Thyroid gland (tissue), 4 donors: ENCODE measurements at places on chromosomes 13 and 19. TPM values are rescaled to one million over a fixed set of nuclear protein-coding genes. Genes with fewer than 3 reads are reported as not detected.

DNA sequence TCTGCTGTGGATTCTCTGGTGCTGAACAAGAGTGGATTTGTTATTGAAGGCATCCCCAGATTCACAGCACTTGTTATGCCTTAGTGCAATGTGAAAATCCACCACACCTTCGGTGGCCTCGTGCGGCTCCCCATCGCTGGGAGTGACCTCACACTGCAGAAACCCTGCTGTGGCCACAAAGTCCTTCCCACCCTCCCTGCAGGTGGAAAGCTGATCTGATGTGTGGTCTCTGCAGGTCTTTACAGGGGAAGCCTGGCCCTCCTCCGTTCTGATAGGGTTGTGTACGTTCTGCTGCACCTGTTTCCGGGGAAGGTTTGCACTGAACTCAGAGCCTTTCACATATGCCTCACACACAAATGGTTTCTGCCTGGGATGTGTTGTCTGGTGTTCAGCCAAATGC, 5.0 kb downstream of the ZNF792 start:
- peaks cover 31% of the 10 kb centered on the region for H3K36me3 ChIP-seq
- H3K27me3 ChIP-seq: no peaks in the 10 kb centered on the region
- H3K27ac ChIP-seq: no peak overlapping the region
- peaks cover 15% of the 10 kb centered on the region for H3K4me1 ChIP-seq
- H3K4me3 ChIP-seq: no peak overlapping the region

GRCh38 chr19:28130066-28130511, 1082.9 kb downstream of the UQCRFS1 start:
- DNase-seq: no peak
- no peaks in the 10 kb centered on the region for H3K27me3 ChIP-seq
- H3K4me1 ChIP-seq: no peaks in the 10 kb centered on the region
- no peaks in the 10 kb centered on the region for H3K36me3 ChIP-seq

GRCh38 chr13:110400786-110401533, 93.9 kb downstream of the COL4A2 start:
- peaks cover 65% of the 10 kb centered on the region for H3K4me1 ChIP-seq
- H3K36me3 ChIP-seq: no peaks in the 10 kb centered on the region
- no peak overlapping the region for H3K27ac ChIP-seq
- H3K27me3 ChIP-seq: no peaks in the 10 kb centered on the region
- H3K4me3 ChIP-seq: no peak overlapping the region

DNA sequence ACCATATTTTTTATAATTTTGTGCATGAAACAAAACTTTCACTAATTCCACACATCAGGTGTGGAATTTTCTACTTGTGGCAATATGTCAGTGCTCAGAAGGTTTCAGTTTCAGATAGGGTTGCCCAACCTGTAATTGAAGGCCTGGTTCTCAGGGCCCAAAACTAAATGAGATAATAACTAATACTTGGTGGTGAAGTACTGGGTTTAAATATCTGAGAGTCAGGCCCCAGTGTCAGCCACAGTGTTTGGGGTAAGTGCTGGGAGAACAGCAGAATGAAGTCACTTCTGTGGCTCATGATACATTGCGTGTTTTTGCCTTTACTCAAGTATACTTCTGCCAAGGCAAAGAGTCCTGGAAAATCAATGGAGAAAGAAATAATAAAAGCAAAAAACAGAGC, 5.6 kb downstream of the SAFB start:
- peaks cover 27% of the 10 kb centered on the region for H3K4me1 ChIP-seq
- no peak overlapping the region for H3K27ac ChIP-seq
- H3K27me3 ChIP-seq: no peaks in the 10 kb centered on the region

- H3K4me3 ChIP-seq: no peak overlapping the region
- H3K27ac ChIP-seq: no peak overlapping the region
- DNase-seq: no peak
- peaks cover 13% of the 10 kb centered on the region for H3K4me1 ChIP-seq
- no peaks in the 10 kb centered on the region for H3K27me3 ChIP-seq
Observed at GRCh38 chr19:33189453-33189852, 4.7 kb upstream of the LRP3 start.

- H3K27me3 ChIP-seq: no peaks in the 10 kb centered on the region
- H3K27ac ChIP-seq: no peak overlapping the region
- H3K4me1 ChIP-seq: no peaks in the 10 kb centered on the region
- H3K36me3 ChIP-seq: no peaks in the 10 kb centered on the region
Observed at GRCh38 chr13:97932036-97932435, 21.4 kb upstream of the IPO5 start.

DNA sequence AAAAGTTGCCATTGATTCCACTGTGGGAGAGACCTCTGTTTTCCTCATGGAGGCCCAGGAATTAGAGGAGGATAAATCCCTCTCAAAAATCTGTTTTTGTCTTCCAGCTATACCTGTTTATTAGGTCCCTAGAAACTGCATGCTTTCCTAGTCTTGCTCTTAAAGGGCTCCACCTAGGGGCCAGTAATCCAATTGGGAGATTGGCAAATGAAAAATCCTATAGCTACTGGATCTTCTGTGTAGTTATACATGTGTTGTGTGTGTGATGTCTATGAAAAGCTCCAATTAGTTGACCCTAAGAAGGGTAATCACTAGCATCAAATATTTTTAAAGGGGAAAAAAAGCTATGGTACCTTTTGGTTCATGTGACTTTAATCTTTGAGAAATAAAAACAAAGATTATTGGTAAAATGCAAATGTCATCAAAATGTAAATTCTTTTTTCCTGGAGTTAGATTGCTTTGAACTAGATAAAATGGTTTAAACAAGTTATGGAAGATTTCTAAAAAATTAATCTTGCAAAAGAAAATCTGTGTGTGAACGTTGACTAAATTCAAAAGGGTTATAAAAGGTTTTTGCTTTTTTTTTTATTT, 63.4 kb upstream of the C1QTNF9B start:
- no peaks in the 10 kb centered on the region for H3K4me1 ChIP-seq
- H3K36me3 ChIP-seq: no peaks in the 10 kb centered on the region
- H3K4me3 ChIP-seq: no peak overlapping the region
- no peaks in the 10 kb centered on the region for H3K27me3 ChIP-seq
- H3K27ac ChIP-seq: no peak overlapping the region
- DNase-seq: no peak

Gene C19orf67
- not detected for total RNA-seq

Gene LMTK3
- 3.7 TPM for total RNA-seq

Gene ZNF333
- 24.3 TPM for total RNA-seq

Gene IGFL1
- total RNA-seq: not detected

Gene FXYD3
- total RNA-seq: not detected

Gene RGCC
- total RNA-seq: 162 TPM

Gene PCDH20
- total RNA-seq: 0.83 TPM

Gene KCTD4
- total RNA-seq: not detected
